ENCODE measurements at places on chromosomes 2 and 18.

- no peak for DNase-seq
Observed at GRCh38 chr2:152466041-152466440, 131.1 kb downstream of the FMNL2 start.

DNA sequence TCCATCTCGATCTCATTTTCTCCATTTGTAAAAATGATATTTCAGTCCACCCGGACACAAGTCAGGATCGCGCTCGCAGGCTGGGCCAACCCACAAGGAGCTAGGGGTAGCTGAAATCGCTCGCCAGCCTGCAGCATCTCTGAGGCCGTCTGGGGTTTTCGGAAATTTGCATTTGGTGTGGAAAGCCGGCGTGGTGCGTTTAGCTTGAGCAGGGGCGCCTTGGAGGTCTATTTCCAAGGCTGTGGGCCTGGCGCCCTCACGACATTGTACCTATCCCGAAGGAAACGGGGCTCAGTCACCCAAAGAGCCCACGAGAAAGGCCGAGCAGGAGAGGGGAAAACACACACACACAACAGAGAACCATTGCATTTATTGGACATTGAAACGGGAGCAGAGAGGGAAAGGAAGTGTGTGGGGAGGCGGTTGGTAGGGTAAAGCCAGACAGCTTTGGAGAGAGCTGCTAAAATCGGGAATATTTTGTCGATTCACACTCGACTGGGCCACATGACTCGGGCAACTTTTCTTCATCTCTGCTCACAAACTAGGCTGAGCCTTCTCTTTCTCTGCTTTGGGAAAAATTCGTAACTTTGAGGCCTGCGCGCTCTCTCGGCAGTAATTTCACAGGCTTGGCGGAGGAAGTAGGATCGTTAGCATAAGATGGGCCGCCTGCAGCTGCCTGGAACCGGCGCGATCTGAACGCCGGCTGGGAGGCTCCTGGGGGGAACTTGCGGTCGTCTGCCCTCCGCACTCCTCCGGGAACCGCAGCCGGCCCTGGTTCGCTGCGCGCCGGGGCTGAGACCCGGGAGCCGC lies 1.1 kb upstream of the HOXD8 start:
- no peak for DNase-seq

- no peak for DNase-seq
Observed at GRCh38 chr2:167822690-167823465, 424.5 kb downstream of the STK39 start.

GRCh38 chr2:30046979-30047378 lies 99.8 kb upstream of the YPEL5 start:
- DNase-seq = no peak

DNA sequence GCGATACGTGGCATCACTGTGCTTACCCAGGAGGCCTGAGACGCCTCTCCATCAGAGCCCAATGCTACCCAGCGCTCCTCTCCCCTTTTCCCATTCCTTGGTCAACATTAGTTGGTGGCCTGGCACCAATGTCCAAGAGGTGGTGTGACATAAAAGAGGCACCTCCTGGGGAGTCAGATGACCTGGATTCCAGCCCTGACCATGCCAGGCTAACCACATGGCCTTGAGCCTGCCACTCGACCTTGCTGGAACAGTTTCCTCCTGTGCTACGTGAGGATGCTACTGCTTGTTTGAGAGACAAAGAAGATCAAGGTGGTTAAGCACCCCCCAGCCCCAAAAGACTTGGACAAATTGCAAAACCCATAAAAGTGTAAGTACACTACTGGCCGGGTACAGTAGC lies 76.6 kb downstream of the INPP4A start:
- no peak for DNase-seq

DNA sequence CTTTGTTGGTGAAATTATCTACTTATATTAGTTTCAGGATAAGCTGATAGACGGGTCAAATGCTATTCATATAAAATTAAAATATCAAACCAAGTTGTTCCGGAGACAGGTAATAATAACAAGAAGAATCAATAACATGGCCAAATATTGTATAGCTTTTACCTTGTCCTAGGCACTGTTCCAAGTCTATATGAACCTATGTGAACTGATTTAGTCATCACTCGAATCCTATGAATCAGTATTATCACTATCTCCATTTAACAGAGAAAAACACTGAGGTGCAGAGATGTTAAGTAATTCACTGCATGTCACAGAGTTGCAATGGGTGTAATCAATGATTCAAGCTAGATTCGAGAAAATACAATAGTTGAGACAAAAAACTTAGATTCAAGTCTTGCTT lies 40.0 kb upstream of the TRIB2 start:
- no peak for DNase-seq

DNA sequence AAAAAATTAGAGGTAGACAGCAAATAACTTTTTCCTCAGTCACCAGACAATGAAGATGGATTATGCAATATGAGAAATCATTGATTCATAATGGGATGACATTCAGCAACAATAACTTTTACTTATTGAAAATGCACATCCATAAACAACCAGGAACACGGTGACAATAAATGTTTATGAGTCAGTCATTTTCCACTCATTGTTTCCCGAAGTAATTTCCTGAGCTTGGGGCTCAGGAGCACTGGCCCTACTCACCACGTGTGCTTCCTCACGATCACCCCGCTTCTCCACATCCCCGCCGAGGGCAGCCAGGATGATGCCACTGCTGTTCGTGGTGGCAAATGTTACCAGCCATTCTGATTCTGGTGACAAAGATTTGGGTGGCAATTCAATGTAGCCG lies 156.3 kb downstream of the LAMA1 start:
- DNase-seq = no peak

GRCh38 chr2:149627111-149627801 lies 39.7 kb upstream of the MMADHC start:
- no peak for DNase-seq

- DNase-seq = peak; percentile 8
Observed at GRCh38 chr18:65788373-65788772, 37.6 kb downstream of the CDH7 start.

DNA sequence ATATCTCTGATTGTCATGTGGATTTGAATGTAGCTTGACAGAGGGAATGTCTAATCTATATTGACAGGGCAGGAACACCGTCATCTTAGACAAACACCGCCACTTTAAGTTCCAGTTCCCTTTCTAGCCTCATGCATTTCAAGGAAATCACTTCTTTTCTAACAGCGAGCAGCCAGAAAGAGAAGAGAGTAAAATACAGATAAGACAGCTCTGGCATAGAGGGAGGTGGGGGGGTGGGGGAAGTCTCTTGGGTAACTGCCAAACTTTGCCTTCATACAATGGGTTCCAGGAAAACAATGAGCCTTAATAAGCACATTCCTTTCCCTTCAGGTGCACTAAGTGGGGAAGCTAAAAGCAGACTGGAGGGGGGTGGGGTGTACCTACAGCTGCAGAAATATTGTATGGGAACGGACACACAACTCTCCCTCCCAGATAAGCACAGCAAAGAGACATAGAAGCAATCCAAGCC lies 37.2 kb downstream of the CASP10 start:
- no peak for DNase-seq
